AG09319 (cell line): ENCODE measurements at places on chromosomes 5 and 9.

DNA sequence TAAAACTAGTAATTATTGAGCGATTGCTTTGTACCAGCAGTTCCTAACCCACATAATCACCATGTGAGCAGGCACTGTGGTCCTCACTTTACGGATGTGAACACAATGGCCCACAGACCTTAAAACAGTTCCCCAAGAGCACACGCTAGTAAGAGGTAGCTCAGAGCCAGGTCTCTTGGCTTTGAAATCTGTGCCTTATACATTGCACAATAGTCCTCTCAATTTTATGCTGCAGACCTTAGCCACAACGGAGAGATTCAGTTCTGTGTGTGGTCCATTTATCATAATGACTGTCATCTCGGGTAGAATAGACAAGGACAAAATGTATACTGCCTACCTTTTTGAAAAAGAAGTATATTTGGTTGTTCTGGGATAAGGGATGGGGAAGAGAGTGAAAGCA lies 289.0 kb upstream of the ANKRD55 start:
- DNase-seq = no peak

GRCh38 chr9:116975126-116975525 lies 288.0 kb downstream of the TRIM32 start:
- no peak for DNase-seq

- no peak for DNase-seq
Measured at GRCh38 chr9:132187121-132187620, 25.3 kb downstream of the NTNG2 start.

GRCh38 chr5:114407783-114408182 lies 45.9 kb downstream of the KCNN2 start:
- DNase-seq = no peak

GRCh38 chr9:1320607-1321195 lies 270.5 kb downstream of the DMRT2 start:
- DNase-seq = no peak

- DNase-seq = no peak
Measured at GRCh38 chr9:1966725-1967366, 48.3 kb upstream of the SMARCA2 start.

DNA sequence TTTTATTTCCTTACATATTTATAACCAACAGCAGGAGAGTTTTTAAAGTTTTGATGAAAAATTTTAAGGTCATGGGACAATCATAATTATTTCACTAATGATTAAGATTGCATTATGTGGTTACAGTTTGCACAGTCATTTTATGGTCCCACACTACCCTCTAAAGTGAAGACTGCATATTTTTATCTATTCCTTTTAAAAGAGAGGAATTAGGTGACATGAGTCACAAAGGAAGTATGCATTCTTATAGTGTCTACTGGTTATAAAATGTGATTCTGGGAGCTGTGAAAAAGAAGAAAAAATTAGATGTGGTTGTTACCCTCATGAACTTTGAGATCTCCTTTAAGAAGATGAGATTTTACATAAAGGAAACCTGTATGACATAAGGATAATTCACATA lies 87.9 kb upstream of the GRIA1 start:
- no peak for DNase-seq

- DNase-seq = no peak
Measured at GRCh38 chr5:2750758-2751464, 566 bp downstream of the IRX2 start.

- DNase-seq = no peak
Measured at GRCh38 chr9:132166599-132166998, 4.7 kb downstream of the NTNG2 start.

DNA sequence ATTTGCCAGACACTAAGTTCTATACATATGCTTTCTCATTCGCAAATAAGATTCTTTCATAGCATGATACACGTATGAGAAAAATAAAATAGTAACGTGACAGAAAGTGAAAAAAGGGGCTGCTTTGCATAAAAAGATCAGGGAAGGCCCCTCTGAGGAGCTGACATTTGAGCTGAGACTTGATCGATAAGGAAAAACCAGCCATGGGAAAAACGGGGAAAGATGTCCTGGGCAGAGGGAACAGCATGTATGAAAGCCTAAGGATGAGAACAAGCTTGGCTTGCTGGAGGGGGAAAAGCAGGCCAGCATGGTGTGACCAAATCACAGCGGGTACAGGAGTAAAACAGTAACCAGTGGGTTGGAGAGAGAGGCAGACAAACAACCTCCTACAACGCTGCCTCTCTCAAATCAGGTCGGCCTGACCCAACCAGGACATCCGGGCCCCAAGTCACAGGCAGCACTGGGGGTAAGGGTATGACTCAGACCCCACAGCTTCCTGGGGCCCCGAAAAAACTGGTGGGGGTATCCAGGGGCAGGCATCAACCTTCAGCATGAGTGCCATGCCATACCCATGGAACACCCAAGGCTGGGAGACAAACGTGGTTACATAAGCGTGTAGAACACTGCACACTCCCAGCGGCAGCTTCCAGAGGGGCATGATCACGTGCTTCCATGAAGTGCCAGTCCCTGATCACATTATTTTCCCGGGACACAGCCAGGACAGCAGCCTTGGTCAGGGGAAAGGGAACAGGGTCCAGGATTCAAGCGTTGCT lies 2.2 kb downstream of the TNIP1 start:
- DNase-seq = no peak

GRCh38 chr5:139847790-139848507 lies 52.3 kb downstream of the PSD2 start:
- no peak for DNase-seq

GRCh38 chr5:101932599-101932998 lies 363.5 kb downstream of the SLCO4C1 start:
- no peak for DNase-seq

DNA sequence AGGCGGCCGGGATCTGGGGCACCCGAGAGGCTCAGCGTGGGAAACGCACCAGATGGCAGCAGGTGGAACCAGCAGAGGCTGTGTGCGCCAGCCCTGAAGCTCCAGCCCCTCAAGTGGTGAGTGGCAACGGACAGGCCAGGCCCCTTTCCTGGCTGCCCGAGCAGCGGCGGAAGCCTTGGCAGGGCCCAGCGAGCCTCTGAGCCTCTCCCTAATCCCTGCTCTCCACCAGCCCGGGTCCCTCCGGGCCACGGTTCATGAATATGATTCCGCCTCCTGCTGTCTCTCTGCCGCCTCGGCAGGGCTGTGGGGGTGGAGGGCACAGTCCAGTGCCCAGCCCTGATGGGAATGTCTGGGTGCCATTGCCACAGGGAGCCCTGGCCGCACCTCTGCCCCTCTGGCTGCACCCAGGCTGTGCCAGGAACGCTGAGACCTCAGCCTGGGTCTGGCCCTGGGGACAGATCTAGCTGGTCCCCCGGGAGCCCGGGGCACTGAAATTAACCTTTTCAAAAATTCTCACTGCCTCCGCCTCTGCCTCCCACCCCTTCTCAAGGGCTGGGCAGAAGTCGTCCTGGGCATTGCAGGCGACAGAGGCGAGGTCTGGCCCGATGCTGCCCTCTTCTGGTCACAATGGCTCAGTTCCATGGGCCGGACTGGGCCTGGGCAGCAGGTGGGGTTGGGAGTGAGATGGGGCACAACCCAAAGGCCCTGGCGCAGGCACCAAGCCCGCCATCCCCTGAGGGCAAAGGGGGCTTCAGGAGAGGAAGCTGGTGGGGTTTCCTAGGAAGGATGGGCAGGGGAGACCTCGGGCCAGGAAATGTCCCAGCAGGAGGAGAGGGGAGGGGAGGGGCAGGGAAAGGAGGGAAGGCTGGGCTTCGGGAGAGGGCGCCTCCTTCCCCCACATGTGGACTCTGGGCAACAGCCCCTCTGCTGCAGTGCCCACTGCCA lies 20.3 kb downstream of the CCDC187 start:
- peak; percentile 29 for DNase-seq

DNA sequence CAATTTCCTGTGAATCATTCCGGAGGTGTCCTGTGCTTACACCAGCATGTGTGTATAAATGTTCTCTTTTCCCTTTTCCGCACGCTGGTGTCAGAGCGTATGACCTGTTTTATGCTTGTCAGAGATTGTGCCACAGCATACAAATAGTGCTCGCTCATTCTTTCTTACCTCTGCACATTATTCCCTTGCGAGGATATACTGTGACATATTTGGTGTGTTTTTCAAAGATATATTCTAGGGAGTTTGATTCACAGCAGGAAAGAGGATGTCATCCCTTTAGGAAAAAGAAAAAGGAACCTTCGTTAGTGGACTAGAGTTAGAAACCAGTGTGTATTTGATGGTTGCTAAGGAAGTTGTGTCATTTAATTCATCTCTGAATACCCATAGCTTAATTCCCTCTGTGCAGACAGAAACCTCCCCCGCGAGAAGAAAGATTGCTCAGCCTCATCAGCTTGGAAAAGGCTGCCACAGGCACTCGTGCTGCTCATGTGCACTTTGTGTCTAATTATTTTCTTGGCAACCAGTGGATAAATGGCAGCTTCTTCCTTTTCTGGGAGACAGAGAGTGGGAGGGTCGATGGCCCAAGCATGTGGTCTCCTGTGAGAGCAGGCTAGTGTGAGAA lies 14.7 kb upstream of the CCIN start:
- no peak for DNase-seq

GRCh38 chr5:170880084-170880483 lies 18.3 kb downstream of the RANBP17 start:
- DNase-seq = no peak

DNA sequence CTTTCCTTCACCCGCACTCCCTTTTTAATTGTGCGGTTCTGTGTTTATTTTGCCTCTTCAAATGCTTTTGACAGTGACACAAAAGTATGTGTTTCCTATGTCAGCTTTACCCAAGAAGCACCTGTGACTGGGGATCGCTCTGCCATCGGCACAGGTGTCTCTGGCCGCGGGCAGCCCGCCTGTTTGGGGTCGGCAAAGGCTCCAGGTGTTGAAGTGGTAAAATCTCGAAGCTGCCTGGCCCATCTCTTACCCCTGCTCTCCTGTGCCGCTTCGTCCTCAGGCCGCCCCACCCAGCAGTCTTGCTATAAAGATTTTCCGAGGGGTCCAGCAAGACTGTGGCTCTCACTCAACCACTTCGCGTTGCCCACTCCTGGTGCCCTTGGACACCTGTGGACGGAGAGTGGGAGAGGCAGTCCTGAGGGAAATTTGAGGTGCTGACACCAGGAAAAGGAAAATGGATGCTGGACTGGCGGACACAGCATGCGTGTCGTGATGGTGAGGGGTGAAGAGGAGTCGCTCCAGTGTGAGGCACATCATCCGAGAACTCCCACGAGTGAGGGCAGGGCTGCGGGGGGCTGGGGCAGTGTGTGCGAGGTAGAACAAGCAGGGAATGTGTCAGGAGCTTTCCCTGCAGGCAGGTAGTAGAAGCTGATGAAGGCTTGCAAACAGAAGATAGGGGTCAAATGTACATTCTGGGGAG lies 29.1 kb upstream of the CEP72 start:
- DNase-seq = no peak

GRCh38 chr9:111161015-111161415 lies 122.7 kb upstream of the LPAR1 start:
- DNase-seq = peak; percentile 35

- no peak for DNase-seq
Measured at GRCh38 chr5:33067291-33067690, 356.2 kb downstream of the NPR3 start.

DNA sequence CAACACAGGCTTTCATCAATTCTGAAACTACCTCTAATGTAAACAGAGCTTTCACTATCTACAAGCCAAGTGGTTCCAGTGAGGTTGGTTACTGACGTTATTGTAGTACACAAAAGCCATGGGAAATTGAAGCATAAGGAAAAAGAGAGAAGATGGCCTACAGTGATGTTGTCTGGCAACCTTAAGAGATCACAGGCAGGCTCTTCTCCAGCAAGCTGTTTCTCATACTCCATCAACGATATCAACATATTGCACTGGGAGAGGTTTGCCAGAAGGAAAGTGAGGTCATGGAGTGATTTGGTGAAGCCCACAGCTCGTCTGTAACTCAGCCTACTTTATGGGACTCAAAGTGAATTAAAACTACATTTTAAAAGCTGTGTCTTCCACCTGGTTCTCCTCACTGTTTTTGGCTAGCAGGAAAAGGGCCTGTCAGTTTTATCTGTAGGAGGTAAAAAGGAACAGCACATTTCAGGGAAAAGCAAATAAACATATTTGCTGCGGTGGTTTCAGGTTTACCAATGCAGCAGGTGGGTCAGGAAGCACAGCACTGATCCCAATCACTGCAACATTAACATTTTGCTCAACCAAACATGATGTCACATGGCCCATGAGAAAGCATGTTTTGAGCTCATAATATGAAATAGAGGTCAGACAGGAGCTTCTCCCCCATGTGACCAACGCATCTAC lies 72.9 kb downstream of the ARSB start:
- no peak for DNase-seq

GRCh38 chr5:98104454-98105188 lies 668.8 kb upstream of the RGMB start:
- DNase-seq = no peak

DNA sequence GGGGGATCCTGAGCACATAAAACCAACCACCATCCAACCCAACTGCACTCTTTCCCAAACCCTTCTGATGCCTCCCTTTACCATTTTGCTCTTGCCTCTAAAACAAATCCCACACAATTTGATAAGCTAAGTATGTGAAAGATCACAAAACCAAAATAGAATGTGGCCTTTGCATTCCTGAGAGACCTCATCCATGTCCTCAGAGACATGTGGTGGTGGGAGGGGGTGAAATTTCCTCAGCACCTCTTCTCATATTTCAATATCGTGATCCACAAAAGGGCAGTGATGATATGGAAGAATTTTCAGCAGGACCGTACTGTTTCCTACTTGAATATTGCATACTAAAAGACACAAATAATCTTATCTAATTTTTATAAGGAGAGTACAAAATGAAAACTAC lies 423.3 kb downstream of the TLE1 start:
- DNase-seq = no peak

DNA sequence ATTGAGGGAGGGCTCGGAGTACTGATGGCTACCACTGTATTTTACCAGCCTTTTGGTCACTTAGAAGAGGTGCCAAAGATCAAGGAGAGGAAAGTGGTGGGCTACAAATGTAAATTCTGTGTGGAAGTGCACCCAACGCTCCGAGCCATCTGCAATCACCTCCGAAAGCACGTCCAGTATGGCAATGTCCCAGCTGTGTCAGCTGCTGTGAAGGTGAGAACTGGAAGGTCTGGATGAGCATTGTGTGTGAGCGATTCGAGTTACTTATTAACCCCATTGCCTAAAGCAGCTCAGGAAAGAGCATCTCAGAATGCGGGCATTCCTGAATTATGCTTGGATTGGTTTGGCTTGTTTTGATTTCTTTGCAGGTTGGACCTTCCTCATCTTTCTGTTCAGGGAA lies 67.5 kb downstream of the ZNF462 start:
- DNase-seq = no peak

DNA sequence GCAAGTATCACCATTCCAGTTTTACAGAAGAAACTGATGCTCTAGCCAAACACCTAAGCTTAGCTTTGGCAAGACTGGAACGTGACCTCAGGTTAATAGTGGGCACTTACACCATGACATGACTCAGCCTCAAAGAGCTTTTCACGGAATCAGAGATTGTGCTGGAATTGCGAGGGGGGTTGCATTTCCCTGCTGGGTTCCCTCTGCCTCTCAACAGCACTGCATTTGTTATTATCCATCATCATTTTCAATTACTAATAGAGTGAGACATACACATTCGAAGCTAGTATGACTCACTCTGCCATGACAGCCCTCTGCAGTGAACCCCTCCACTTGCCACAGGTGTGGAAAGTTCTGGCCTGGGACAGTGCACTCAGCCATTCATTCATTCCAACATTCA lies 8.0 kb downstream of the SPOCK1 start:
- no peak for DNase-seq

- no peak for DNase-seq
Measured at GRCh38 chr9:134624137-134624591, 17.4 kb upstream of the COL5A1 start.
